ENCODE measurements at places on chromosomes 3 and 15.

- DNase-seq: no peak
These were observed 15.9 kb upstream of the GLCE start for GRCh38 chr15:69144530-69144929.

GRCh38 chr3:13210221-13210975 is 137.2 kb upstream of the IQSEC1 start:
- no peak for DNase-seq

DNA sequence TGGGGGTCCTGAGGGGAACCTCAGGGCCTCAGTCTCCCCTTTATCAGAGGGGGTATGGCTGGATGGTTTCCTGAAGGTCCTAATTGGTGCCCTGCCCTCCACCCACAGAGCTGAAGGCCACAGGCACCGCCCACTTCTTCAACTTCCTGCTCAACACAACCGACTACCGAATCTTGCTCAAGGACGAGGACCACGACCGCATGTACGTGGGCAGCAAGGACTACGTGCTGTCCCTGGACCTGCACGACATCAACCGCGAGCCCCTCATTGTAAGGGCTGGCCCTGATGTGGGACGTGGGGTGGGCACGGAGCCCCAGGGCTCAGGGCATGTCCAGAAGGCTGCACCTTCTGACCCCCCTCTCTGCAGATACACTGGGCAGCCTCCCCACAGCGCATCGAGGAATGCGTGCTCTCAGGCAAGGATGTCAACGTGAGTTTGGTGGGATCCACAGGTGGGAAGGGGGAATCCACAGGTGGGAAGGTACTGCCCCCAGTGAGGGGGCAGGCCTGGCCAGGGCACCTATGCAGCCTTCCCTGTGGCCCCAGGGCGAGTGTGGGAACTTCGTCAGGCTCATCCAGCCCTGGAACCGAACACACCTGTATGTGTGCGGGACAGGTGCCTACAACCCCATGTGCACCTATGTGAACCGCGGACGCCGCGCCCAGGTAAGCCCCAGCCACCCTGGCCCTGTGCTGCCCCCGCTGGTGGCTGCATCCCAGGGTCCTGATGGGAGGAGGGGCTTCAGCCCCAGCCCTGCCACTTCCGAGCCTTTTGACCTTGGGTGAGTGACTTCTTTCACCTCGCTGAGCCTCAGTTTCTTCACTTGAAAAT is 17.5 kb upstream of the GNAT1 start:
- no peak for DNase-seq

DNA sequence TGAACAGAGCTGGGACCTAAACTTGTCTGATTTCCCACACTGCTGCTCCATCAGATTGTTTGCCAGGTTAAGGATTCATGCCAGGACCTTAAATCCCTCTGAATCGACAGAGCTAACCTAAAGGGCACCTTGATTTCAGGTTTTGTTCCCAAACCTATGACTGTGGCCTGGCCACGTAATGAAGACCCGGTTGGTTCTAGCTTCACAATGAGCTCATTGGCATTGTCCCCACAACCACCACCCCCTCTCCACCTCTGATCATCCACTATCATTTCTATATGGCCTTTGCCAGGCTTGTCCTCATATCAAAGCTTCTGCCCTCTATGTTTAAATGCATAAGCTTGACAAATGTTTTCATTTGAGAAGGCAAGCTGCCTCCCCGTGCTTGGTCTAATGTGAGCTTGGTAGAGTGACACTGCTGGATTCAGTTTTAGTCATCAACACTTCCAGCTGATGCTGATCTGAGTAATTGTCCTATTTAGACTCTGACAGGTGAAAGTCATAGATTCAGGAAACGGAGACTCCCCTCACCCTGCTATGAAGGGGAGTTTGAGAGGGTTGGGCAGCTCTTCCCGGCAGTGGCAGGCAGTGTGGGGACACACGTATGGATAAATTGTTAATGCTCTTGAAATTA is 407.1 kb upstream of the CFAP20DC start:
- no peak for DNase-seq

DNA sequence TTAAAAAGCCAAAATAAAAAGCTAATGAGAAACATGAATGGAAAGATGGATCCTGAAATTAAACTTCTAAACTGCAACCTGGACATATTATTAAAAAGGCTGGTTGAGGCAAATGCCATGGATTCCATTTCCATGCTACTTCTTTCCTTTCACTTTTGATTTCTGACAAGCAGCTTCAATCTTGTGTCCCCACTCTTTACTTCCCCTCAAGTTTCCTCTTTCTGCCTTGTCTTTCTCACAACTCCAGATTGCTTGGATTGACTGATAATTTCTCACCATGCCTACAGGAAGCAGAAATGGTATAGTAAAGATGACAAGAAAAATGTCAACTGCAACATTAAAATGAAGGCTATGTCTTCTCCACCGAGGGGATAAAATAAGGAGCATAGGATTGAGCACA is 1136.7 kb downstream of the TUSC7 start:
- no peak for DNase-seq

GRCh38 chr3:186115239-186115996 is 6.5 kb upstream of the ETV5 start:
- no peak for DNase-seq
